ENCODE measurements at places on chromosomes 7 and 10.

GRCh38 chr10:94180576-94180975, 182.2 kb downstream of the NOC3L start:
- no peak for DNase-seq

DNA sequence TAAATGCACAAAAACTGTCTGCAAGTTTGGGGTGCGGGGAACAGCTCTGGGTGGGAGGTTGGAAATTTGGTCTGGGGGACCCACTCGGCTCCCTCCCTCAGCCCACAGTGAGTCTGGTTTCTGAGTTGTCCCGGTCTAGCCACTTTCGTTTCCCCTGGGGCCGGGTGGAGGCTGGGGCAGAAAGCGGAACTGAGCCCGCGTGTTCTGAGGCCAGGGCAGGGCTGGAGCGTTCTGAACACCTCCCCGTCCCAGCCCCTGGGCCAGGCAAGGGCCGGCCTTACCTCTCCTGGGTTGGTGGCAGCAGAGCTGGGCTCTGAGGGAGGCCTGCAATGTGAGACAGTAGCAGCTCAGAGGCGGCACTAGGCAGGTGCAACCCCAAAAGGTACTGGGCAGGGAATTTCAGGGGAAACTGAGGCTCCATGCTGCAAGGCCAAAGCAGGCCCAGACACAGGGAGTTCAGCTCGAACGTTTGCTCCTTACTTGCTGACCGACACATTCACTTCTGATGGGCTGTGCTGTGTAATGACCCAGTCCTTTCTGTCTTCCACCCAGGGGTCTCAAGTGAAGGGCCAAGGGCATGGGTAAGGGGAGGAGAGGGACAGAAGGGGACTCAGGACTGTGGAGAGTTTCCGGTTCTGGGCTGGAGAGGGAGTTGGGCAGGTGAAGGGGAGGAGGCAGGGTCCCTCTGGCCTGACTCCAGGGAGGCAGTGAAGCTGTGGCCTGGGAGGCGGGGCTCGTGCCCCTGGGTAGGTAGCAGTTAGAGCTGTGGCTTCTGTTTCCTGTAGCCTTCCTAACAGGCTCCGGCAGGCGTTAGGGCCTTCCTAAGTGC, 3.0 kb downstream of the IRF5 start:
- peak; percentile 81 for DNase-seq

DNA sequence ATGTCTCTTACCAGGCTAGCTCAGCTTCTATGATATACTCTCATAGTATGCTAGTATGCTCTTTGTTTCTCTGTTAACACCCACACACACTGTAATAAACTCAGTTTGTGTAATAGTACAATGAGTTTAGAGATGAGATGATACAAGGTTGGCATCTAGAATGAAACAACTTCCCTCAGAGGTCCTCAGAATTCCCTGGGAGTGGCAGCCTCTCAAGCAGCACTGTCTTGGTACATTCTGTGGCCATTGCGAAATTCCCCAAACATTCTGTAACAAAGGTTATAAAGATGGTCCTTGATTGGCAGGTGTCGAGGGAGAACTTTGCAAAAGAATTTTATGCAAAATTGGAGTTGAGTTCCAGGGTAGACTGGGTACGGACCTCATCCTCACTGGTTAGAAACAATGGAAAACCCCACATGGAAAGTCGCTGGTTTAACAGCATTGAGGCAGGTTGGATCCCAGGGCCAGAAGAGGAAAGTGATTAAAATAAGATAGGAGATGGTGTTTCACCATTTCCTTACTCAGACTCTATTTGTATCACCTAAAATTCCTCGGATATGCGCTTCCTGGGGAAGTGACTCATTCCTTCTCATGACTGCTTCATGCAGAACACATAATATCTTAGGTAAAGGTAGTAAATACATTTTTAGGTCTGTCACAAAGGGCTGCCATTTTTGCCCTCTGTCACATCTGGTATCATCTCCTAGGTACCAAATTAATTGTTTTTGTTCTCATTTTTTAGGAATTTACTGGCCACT, 657.8 kb downstream of the SORCS1 start:
- DNase-seq: no peak

- DNase-seq: no peak
Measured at GRCh38 chr7:83863906-83864305, 215.0 kb upstream of the SEMA3E start.

- no peak for DNase-seq
Measured at GRCh38 chr7:130363026-130363847, 17.1 kb upstream of the CPA1 start.

- DNase-seq: no peak
Measured at GRCh38 chr7:84218681-84219080, 24.1 kb upstream of the SEMA3A start.

DNA sequence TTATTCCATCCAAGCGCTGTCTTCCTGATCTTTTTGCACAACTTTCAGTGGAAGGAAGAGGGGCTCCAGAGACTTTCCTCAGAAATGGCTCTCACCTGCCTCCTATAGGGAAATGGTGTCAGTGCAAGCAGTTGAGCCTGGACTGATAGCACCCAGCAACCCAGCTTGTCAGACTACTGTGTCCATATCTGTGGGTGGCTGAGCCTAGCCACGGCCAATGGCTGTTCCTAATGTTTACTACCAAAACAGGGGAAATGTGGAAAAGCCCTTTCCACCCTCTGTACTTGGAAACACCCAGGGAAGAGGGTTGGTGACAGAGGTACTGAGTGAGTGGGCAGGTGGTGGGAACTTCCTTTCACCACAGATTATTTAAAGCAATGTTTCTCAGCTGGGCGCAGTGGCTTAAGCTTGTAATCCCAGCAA, 4.3 kb upstream of the YKT6 start:
- DNase-seq: peak; percentile 40

DNA sequence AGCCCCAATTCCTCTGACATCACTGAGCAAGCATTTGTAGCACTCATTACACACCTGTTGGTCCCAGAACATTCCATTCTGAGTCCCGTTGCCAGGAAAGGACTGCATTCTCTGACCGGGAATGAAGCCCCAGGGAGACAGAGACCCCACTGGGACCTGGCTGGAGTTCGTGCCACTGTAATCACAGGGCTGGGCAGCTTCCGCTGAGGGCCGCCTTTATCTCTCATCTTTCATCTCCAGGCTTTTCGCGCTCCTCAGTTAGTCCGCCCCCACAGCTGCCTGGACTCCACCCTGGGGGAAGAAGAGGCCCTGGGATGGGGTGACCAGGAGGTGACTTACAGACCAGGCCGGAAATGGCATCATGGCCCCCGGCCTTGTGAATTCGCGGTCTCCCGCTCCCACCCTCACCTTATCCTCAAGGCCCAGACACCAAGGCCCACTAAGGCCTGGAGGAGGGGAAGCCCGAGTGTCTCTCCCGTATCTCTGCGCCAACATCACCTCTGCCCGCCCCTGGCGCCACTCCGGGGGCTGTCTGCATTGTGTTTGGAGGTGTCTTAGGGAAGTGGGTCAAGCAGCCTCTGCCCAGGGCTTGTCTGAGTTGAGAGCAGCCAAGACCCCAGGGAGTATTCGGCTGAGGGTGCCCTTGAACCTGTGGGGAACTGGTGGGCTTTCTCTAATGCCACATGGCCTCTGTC, 75.4 kb downstream of the PROSER2 start:
- no peak for DNase-seq

- peak; percentile 55 for DNase-seq
Measured at GRCh38 chr10:49508249-49508648, 30.7 kb downstream of the ERCC6 start.

GRCh38 chr7:7329326-7329725, 147.0 kb downstream of the C1GALT1 start:
- no peak for DNase-seq

DNA sequence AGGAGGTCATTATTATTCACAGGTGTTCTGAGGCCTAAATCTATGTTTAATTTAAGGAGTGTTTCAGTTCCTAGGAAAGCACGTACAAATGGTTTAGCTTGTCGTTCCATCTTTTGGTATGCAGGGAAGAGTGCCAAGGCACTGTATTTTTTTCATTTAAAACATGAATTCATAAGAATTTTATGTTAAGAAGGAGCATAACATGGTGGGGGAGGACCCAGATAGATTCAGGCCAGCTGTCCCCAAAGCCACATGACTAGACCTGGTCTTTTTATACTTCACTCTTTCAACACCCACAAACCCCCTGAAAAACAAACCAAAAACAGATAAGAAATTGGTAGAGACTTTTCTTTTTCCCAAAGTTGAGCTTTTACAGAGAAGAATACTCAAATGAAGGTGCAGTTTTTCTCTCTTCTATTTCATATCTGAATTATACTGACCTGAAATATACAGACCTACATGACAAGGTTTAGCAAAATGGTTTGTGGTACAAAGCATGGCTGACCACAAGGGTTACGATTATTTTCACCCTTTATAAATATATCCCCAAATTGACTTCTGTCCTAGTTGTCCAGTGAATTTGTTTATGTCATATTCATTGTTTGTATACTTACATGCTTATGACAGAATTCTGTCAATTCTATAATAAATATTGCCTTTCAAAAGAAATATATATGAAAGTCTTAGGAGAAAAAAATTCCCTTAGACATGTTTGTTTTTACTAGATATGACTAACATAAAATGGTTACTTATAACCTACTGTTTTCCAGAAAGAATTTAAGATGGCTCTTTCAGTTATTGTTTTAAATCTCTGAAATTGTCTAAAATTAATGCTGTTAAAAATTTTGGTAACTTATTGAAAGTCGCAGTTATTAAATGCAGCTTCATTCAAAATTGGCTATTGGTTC, 71.3 kb downstream of the AP3M1 start:
- DNase-seq: no peak

Measured in CD4-positive, alpha-beta T cell treated with Interferon alpha-2 for 1 hour (primary cell).